Omental fat pad (tissue), 4 donors: ENCODE measurements at places on chromosomes 1 and 21. TPM values are rescaled to one million over a fixed set of nuclear protein-coding genes. Genes with fewer than 3 reads are reported as not detected.

DNA sequence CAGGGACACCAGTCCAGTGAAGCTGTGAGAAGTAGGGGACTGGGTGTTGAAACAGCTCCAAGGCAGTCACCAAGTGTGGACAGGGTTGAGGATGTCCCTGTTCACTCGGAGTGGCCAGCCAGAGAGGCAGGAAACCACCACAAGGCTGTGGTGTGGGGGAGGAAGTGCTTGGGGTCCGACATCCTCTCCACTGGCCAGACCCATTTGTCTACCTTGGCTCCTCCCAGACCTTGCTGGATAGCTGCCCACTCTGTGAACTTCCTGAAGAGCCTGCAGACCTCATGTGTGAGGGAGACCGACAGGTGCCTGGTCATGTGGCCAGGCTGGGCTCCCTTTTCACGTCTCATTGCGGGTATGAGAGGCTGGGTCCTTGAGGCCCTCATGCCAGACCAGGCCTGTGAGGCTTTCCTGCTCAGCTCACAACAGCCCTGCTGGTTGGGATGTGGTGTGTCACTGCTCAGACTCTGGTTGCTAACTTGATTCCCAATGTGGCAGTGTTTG, 21.8 kb downstream of the CYP4B1 start:
- no peak for DNase-seq

- DNase-seq: no peak
Measured at GRCh38 chr1:51776408-51776807, 102.1 kb downstream of the NRDC start.

GRCh38 chr1:64171797-64172281, 31.6 kb upstream of the UBE2U start:
- no peak for DNase-seq

GRCh38 chr1:160954158-160955104, at the start of gene ITLN2:
TSS of gene ITLN2 (minus strand) at chr1:160954809. CDS start at chr1:160954741, 68 bp downstream.
- DNase-seq: no peak

DNA sequence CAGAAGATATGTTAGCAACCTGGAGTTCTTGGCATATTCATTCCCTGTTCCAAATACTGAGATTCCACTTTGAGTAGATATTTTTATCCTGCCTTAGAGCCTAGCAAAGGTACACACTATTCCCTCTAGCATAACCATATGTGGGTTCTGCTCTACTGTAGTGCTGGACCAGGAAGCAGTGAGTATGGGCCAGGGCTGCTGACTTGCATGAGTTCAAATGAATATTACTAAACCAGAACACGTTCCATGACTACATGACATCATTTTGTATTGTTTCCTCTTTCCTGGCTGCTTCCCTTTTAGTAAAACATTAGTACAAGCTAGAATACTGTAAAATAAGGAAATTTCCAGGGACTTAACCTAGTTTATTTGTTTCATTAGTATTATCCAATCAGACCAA, 41.1 kb downstream of the TNFSF18 start:
- DNase-seq: no peak

DNA sequence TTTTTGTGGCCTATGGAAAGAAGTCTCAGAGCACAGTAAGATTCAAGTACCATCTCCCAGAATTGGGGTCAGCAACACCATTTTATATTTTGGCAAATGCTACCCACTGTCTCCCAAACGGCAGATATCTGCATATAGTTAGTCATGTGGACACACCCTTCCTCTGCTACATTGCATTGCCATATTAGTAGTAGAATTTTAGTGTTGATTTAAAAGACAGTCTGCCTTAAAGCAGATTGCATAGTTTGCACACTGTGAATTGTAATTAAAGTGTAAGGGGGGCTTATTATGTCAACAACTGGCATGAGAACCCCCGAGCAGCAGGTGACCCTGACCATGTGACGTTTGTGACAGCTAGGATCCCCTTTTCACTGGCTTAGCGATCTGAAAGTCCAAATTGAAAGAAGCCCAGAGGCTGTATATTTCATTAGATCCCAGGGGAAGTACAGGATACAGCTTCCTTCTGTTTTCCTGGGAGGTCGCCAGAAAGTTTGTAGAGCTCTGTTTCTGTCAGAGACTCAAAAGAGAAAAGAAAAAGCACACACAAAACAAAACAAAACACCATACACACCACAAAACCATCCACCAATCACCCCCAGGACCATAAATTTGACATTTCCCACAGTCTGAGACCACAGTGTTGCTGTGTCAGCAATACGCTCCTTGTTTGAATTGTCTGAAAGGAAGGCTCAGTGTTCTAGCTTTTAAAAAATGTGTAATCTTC, 172.4 kb downstream of the NFIA start:
- no peak for DNase-seq

ELAVL4 gene
- total RNA-seq: not detected

DNA sequence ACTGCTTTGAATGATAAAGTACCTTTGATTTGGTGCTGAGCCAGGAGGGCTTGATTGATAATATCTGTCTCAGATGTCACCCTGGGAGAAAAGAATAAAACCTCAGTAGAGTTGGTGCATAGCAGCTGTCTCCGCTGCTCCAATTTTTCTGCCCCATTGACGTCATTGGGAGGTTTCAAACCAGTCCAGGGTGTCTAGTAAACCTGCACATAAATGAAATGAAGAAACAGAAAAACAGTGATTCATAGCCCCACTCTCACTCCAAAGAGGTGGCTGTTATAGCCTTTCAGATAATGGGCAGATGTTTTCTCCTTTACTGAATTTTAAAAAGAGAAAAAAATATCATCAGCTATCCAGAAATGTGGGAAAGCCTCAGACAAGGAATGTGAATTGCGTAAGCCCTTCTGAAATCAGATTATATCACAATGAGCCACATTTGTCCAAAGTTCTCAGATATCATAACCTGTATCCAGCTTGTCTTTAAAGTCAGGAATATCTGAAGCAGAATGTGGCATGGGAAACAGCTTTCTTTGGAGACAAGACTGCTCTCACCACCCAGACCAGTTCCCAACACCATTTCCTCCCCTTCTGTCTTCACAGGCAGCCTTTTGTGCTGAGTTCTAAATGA, 351.3 kb upstream of the SGIP1 start:
- no peak for DNase-seq

UMODL1 gene
- total RNA-seq: not detected

- no peak for DNase-seq
Measured at GRCh38 chr1:238649200-238649599, 737.2 kb upstream of the CHRM3 start.

DNA sequence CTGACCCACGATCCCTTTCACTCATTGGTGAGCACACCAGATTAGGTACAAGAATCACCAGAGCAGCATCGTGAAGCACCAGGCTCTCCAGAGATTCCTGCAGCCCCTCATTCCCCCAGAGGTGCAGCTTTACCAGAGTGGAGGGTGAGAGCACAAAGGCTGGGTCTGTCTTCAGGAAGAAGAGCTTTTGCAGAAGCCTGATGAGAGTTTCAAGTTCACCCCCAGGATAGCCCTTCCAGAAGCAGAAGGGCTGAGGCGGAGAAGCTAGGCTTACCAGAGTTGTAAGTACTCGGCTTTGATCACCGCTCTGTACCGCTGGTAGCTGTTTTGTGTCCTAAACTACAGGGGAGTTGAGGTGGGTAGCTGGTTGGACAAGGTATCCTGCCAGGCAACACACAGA, 3.1 kb downstream of the TSSK3 start:
- DNase-seq: no peak

DNA sequence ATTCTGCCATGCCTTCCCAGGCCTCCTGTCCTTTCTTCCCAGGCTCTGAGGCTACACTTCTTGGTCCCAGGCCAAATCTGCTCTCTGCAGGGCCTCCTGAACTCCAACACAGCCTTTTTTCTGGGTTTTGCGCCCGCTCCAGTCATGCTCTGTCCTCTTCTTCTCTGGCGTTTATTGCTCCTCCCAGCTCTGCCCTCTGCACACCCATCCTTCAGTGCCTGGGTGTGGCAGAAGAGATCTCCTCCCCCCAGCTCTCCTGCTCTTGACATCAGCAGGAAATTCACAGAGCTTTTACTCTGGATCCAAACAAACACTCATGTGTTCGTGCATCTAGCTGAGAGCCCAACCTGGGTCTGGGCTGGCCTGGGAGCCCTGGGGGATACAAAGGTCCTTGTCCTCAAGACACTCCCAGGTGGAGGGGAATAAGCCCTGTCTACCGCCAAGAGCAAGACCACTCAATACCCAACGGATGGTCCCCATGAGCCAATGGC, 22.9 kb upstream of the EPS8L3 start:
- no peak for DNase-seq

DNA sequence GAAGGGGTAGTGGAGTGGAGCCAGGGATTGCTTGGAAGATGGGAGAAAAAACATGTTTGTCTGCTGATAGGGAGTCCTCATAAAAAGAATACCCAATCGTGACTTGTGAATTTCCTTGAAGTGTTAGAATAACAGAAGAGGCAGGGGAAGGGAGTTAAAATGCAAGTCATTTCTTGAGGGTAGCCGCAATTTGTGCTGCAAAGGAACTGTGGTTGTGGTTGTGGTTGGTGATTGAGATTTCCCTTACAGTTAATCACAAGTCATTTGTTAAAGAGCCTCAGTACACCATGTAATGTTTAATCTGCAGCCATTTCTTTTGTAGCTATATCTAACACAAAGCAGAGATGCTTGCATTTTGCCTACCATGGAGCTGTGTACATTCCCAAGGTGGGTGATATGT, 38.5 kb upstream of the EGLN1 start:
- DNase-seq: no peak

COQ8A gene
- total RNA-seq: 118 TPM

CHI3L1 gene
- 0.47 TPM for total RNA-seq

GRCh38 chr1:6448749-6449631, 17.0 kb downstream of the TNFRSF25 start:
- DNase-seq: no peak

- peak; percentile 37 for DNase-seq
Measured at GRCh38 chr21:44911384-44912157, 9.1 kb downstream of the ITGB2 start.

- no peak for DNase-seq
Measured at GRCh38 chr1:11289064-11289463, 16.1 kb downstream of the UBIAD1 start.
